SK-N-DZ (cell line): ENCODE measurements at places on chromosomes 4 and X.

GRCh38 chrX:70466968-70467367, 22.3 kb downstream of the DLG3 start:
- no peak for DNase-seq

DNA sequence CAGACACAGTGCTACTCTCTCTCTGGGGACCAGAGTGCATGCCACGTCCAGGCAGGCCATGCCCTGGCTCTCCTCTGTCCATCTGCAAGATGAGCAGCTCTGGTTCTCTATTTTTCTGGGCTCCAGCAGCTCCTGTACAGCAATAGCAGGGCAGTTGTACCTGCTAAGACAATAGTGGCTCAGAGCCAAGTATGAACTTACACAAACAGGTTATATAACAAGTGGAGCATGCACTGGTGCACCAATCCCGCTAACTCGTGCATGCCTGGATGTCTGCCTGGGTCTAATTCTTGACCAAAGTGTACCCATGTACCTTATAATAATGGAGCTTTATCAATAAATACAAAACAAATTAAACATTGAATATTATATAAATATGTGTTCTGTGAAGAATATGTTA, 392.3 kb downstream of the CENPC start:
- no peak for DNase-seq

DNA sequence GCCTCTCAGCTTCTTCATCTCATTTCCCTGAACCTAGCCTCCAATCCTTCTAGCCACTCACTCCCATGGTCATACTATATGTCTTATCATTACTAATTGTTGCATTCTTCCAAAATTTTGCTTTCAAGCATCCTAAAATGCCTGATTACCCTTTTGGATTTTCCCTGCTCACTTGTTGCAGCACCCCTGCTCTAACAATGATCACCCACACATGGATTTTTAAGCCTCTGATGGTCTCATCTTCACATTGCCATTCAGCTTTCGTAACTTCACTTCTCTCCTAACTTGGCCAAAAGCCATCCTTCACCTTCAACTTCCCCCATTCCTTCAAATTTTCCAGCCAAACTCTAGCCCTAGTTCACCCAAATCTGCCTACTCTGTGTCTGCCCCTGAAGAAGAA, 33.8 kb upstream of the MGST2 start:
- no peak for DNase-seq

GRCh38 chr4:51831133-51831532, 11.8 kb upstream of the DCUN1D4 start:
- DNase-seq: peak; percentile 67

DNA sequence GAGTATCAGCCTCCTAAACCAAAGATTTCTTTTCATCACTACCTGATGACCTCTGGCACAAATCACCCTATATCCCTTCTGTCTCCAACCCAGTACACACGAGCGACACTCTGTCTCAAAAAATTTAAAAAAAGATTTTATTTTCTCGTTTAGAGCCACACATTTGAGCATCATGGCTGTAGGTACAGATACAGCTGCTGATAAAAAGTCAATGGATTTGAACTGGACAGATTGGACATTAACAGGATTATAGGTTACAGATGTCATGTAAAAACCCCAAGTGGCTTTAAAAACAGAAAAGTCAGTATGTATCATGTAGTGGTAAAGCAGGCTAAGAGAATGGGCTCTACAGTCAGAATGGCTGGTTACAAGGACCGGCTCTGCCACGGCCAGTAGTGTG, 171.1 kb downstream of the SCFD2 start:
- no peak for DNase-seq

DNA sequence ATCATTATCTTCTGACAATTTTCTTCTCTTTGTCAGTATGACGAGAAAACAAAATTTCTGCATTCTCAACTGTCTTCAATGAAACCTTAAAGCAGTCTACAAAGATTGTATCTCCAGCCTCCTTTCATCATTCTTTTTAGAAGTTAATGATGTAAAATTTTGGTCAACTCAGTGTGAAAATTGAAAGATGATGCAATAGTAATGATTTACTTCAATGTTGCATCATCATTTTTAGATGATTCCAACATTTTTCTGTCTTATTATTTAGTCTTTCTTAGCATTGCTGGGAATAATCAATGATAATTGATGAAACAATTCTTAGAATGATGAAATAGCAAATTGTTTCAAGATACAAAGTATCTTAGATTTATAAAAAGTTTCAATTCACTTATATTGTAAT, 372.7 kb downstream of the C4orf33 start:
- no peak for DNase-seq

- DNase-seq: peak; percentile 54
Observed at GRCh38 chr4:78691971-78692821, 84.0 kb upstream of the BMP2K start.

DNA sequence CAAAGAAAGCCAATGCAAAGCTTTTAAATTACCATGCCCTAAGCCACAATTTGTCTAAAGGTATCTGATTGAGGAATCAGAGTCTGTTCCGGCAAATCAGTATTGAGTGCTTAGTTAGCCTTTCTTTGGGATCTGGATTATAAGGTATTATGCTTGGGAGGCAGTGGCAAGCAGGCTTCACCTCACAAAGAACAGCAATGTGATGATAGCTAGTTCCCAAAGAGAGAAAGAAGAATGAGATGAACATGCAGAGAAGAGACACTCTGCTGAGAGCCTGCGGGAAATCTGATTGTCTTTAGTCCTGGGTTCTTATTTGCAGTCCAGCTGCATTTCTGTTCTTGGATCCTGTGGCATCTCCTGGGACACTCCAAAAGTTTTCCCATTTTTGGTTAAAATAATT, 35.2 kb downstream of the WDFY3 start:
- DNase-seq: no peak

DNA sequence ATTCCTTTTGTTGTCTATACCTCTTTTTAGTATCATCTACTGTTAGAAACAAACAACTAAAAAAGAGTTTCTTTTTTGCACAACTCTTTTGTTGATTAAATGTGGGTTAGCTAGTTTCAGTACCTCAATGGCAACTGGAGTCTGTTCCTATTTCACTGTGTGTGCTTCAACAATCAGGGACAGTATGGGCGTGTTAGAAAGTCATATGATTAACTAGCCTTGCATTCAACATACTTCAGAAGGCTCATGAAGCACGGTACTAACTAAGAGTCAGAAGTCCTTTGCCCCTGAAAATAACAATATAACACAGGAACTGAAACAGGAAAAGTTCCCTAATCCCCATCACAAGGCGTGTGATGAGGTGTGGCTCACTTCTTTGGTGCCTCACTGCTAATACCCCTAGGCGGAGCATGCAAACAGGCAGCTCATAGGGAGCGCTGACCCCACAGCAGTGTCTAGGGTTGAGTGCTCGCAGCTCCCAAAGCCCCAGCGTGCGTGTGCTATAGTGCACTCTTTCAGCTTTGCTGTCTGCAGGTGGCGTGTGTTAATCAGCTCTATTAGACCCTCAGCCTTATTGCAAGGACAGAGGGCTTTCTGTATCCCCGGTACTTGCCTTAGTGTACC, 203.1 kb upstream of the NDST3 start:
- DNase-seq: no peak

- no peak for DNase-seq
Observed at GRCh38 chr4:17112292-17112659, 213.8 kb upstream of the LDB2 start.
